ENCODE measurements at places on chromosomes 6 and 20.

GRCh38 chr6:157808405-157808950 lies 14.6 kb upstream of the SNX9 start:
- no peak for DNase-seq

GRCh38 chr6:158905277-158905676 lies 86.1 kb upstream of the EZR start:
- no peak for DNase-seq

DNA sequence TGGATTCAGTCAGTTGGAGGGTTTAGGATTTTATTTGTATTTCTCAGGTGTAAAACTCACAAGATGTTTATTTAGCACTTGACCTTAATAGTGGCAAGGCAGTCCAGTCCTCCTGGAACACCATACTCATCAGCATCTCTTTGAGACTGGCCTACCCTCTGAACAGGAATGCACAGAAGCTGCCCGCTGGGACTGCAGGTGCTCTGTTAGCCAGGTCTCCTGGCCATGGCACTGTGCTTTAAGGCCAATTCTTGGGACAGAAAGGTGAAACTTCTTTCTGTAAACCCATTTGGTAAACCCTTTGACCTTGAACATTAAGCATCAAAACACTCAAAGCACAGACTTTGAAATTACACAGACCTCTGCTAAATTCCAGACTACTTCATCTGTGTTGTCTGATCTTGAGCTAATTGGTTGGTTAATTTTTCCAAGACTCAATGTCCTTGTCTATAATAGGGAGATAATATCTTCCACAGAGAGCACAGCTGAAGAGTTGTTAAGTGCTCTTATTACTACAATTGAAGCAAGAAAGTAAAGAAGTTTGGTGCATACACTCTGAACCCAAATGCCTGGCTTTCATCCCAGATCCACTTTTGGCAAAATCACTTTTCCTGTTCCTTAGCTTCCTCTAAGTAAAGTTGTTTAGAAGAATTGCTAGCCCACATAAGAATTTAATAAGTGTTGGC lies 54.9 kb upstream of the NT5E start:
- DNase-seq, result no peak

DNA sequence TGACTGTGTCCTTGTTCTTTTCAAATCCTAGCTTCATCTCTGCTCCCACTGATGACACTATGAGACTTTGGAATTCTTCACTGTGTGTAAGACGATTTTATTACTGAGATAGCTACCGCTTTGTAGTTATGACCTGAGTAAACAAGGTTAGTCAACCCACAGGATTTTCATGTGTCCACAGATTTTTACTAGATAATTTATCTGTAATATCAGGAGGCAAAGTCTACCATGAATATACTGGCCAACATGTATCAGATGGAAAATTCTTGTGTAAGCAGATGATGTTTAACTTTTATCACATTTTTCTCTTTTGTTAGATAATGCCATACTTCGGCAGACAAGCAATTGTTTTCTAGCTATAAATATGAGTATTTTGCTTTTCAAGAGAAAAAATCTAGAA lies 119.8 kb downstream of the SGK1 start:
- no peak for DNase-seq

DNA sequence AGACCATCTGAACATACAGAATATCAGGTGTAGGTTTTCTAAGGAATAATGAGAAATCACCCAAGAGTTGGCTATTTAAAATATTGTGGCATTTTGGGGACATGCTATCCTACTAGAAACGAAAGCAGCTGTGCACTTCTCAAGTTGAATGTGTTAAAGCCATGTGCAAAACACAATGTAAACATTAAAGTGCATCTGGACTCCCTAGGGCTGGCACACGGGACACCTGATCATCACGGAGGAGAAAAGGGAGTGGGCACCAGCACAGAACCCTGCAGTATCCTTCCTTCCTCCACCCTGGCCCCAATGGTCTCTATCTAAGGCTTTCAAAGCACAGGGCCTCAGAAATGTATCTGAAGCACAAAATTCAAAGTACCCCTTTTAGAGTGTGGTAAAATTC lies 94.3 kb downstream of the INSM1 start:
- DNase-seq, result no peak

- peak; percentile 50 for DNase-seq
These were observed 72.5 kb downstream of the ATP9A start for GRCh38 chr20:51695574-51696303.

GRCh38 chr6:23414051-23414445 lies 712.0 kb upstream of the NRSN1 start:
- peak; percentile 67 for DNase-seq

All from skeletal muscle cell (primary cell).